ENCODE measurements at places on chromosomes 6 and 20.
A peak's percentile ranks its signal among the peaks of the same experiment; 100 is the strongest.

GRCh38 chr20:8449123-8449522 is 317.1 kb downstream of the PLCB1 start:
- DNase-seq: peak; percentile 43

GRCh38 chr6:124714728-124715127 is 247.5 kb upstream of the RNF217 start:
- DNase-seq: no peak

GRCh38 chr6:32973144-32974015 is 5.0 kb downstream of the BRD2 start:
- no peak for DNase-seq

GRCh38 chr6:2355150-2355549 is 109.7 kb upstream of the GMDS start:
- no peak for DNase-seq

GRCh38 chr6:154429711-154430110 is 73.1 kb upstream of the IPCEF1 start:
- no peak for DNase-seq

DNA sequence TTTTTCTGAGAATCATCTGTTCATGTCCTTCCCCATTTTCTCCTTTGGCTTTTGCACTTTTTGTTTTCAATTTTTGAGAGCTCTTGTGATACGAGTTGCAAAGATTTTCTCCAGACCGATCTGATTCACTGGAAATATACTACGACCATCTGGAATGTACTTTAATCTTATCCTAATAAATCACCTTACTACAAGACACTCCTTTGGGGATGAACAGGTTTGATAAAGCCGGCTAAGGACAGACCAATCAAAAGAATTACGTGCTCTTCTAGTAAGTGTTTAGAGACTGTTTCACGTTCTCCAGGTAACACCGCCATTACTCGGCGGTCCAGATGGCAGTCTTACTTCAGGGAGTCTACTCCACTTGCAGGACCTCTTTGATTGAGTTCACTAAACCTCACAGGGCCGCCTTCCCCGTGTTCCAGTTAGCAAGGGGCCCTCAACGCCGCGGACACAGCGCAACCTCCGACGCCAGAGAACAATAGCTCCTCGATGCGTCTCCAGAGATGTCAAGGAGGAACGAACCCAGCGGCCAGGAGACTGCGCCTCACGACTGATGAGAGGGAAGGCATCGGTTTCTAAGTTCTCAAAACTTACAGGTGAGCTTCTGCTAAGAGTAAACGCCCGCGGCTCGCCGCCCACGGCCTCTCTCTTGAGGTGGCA is 920 bp upstream of the WTAP start:
- DNase-seq: no peak

DNA sequence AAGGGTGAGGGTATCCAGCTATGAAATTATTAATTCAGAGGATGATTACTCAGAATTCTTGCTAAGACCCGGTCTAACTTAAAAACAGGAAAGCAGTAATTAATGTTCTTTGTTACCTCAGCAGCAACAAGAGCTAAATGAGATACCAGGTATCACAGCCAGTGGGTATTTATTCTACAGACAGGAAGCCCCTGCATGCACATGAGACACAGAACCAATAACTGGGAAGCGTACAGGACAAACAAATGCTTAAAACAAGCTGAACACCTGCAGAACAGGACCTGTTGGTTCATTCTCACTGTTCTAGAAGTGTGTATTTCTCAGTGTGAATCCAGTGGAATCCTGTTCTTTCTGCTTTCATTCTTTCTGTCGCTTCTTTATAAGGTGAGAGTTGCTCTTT is 30.9 kb downstream of the SCML4 start:
- DNase-seq: no peak

DNA sequence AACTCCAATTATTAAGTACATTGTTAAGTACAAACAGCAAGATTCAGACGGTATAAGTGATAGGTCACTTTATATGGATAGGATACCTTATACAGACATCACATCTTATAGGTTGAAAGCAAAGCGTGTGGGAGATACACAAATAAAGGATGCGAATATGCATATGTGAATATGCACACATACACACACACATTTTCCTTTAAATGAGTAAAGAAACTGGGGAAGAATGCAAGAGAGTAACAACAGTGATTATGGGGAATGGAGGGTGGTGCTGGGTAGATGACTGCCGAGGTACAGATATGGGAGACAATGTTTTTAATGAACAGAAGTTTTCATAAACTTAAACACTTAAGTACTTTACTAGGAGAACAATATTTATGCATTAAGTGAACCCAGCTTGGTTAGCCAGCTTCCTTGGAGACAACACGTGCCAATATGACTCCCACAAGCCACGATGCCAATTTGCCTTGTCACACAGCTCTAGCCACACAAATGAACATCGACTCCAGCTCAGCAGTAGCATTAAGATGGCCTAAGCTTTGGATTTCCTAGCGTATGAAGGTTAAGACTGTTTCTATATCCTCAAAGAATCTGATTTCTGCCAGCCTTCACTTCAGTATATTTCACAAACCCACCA is 96.6 kb downstream of the EPB41L2 start:
- no peak for DNase-seq

- no peak for DNase-seq
These were observed 18.4 kb downstream of the THBS2 start for GRCh38 chr6:169235286-169235685.

DNA sequence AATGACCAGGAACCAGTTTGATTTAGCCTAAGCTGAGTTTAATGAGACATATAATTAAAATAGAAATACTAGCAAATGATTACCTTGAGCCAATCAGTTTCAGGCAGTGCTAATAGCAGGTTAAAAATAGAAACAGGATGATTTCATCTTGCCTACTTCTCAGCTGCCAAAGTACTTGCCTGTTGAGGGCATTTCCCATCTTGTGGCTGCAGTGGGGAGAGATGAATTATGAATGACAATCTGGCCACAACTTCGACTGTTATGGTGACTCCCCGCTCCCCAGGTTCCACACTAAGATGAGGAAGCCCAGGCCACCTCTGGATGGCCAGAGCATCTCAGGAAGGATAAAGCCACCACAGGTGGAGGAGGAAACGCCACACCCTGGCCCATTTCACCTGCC is 31.3 kb downstream of the MBOAT1 start:
- DNase-seq: peak; percentile 10

- DNase-seq: no peak
These were observed 5.3 kb downstream of the CDKN1A start for GRCh38 chr6:36683656-36684446.

GRCh38 chr20:11137688-11138087 is 463.9 kb upstream of the JAG1 start:
- no peak for DNase-seq

GRCh38 chr6:135014353-135014832 is 40.2 kb downstream of the HBS1L start:
- DNase-seq: no peak

- no peak for DNase-seq
These were observed 39.9 kb upstream of the ZNF831 start for GRCh38 chr20:59123678-59124255.

GRCh38 chr6:42403831-42404230 is 47.9 kb downstream of the TRERF1 start:
- no peak for DNase-seq

- DNase-seq: peak; percentile 85
These were observed at the start of the genes PPIL6 and SMPD2 for GRCh38 chr6:109440331-109441068. TSS of gene PPIL6 (minus strand) at chr6:109440628. CDS start at chr6:109440590, 38 bp downstream. TSS of gene SMPD2 (plus strand) at chr6:109440724. CDS start at chr6:109441122, 398 bp downstream.

DNA sequence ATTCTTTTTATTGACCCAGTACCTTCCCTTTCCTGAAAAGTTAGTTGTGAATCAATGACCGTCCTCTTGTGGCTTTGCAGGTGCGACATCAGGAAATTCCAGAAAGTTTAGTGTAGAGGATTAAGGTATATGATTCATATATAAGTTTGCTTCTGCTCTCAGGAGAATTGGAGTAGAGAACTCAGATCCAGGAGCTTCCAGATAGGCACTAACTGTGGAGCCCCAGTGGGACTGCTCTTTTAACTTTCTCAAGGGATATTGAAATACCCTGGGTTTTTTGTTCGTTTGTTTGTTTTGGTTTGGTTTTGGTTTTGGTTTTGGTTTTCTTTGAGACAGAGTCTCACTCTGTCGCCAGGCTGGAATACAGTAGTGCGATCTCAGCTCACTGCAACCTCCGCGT is 9.5 kb downstream of the TAAR2 start:
- DNase-seq: no peak

DNA sequence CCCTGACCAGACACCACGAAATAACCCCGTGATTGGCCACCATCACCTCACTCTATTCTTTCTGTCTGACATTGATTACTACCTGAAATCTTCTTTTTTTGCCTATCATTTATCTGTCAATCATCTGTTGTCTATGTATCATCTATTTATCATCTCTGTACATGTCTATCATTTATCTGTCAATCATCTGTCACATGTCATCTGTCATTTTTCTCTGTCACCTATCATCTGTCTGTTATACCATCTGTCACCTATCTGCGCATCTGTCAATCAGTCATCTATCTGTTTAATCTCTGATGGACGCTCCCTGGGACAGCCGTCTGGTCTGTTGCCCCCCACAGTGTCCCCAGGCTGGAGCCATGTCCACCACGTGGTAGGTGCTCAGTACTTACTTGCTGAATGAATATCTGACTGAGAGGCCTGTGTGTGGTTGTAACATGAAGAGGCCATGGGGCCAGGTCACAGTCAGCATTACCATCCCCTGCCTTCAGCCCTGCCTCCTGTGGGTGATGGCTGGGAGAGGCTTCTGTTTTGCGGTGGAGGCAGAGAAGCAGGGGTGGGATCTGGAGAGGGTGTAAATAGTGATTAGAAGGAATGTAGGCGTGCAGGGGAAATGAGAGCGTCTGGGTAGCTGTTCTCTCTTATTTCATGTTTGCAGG is 302.7 kb downstream of the QKI start:
- no peak for DNase-seq

- DNase-seq: peak; percentile 28
These were observed 36.5 kb downstream of the NOX3 start for GRCh38 chr6:155419161-155419560.

DNA sequence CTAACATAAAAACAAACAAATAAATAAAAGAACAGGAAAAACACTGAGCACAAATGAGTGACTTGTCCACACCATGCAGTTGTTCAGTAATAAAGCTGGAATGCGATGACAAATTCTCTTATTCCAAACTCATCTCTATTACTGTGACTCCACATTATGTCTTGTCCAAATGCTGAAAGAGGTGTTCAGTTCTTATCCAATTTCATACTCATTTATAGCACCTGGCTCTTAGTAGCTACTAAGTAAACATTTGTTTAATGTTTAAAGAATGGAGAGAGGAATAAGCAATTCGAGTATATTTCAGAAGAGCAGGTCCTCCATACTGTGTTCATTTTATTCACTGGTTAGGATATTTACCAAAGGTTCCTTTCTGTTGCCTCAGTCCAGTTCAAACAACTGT is 439.0 kb upstream of the JAG1 start:
- peak; percentile 11 for DNase-seq

DNA sequence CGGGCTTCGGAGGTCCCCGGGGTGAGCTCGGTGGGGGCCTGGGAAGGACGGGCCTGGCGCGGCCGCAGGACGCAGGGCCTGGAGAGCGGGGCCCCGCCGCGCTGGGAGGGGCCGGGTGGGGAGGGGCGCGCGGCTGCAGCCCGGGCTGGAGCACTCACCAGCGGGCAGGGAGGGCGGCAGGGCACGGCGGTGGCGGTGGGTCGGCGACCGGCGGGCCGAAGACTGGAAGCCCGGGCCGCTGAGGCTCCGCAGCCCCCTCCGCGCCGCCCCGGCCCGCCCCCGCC is at the start of gene GATA5:
TSS of gene GATA5 (minus strand) at position 224 of the 284 bp plus-strand sequence. CDS start 474 bp downstream, outside the sequence.
- no peak for DNase-seq

DNA sequence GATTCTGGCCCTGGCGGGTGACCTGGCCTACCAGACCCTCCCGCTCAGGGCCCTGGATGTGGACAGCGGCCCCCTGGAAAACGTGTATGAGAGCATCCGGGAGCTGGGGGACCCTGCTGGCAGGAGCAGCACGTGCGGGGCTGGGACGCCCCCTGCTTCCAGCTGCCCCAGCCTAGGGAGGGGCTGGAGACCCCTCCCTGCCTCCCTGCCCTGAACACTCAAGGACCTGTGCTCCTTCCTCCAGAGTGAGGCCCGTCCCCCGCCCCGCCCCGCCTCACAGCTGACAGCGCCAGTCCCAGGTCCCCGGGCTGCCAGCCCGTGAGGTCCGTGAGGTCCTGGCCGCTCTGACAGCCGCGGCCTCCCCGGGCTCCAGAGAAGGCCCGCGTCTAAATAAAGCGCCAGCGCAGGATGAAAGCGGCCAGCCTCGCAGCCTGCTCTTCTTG is 868 bp upstream of the SLC2A4RG start:
- DNase-seq: peak; percentile 33
